ENCODE measurements at places on chromosomes 16 and 17.

- DNase-seq, result no peak
Measured at GRCh38 chr17:32671896-32672295, 185.1 kb downstream of the CDK5R1 start.

DNA sequence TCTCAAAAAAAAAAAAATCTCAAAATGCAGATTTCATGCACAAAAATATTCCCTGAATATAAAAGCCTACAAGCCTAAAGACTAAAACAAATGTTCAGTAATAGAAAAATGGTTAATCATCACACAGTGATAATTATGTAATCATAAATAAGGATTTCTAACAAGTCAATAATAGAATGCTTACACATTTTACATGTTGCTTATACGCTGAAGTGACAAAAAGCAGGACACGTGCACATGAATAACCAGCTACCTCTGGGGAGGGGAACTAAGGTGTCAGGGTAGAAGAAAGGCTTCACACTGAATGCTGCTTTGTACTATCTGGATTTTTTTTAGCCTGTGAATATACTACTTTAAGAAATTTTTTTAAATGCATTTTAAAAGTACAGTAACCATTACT lies 31.1 kb downstream of the HEATR6 start:
- no peak for DNase-seq

- no peak for DNase-seq
Measured at GRCh38 chr16:11562411-11562810, 24.3 kb downstream of the LITAF start.

DNA sequence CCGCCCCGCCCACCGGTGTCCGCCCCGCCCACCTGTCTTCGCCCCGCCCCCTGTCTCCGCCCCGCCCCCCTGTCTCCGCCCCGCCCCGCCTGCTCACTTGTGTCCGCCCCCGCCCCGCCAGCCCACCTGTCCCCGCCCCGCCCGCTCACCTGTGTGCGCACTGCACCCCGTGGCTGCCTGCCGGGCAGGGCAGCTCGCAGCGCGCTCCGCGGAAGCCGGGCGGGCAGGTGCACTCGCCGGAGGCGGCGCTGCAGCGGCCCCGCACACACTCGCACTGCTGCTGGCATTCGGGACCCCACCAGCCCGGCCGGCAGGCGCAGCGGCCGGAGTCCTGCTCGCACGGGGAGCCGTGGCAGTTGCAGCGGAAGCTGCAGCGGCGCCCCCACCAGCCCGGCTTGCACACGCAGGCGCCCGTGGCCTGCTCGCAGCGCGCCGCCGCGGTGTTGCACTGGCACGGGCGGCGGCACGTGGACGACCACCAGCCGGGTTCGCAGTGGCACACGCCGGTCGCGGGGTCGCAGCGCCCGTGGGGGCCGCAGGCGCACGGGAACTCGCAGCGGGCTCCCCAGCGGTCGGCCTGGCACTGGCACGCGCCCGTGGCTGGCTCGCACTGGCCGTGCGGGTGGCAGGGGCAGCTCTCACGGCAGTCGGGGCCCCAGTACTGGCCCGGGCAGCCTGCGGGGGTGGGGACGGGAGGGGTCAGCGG lies 2.1 kb downstream of the SCARF1 start:
- DNase-seq, result peak; percentile 33

GRCh38 chr17:39772987-39773934 lies 35.5 kb downstream of the GRB7 start:
- DNase-seq, result no peak

DNA sequence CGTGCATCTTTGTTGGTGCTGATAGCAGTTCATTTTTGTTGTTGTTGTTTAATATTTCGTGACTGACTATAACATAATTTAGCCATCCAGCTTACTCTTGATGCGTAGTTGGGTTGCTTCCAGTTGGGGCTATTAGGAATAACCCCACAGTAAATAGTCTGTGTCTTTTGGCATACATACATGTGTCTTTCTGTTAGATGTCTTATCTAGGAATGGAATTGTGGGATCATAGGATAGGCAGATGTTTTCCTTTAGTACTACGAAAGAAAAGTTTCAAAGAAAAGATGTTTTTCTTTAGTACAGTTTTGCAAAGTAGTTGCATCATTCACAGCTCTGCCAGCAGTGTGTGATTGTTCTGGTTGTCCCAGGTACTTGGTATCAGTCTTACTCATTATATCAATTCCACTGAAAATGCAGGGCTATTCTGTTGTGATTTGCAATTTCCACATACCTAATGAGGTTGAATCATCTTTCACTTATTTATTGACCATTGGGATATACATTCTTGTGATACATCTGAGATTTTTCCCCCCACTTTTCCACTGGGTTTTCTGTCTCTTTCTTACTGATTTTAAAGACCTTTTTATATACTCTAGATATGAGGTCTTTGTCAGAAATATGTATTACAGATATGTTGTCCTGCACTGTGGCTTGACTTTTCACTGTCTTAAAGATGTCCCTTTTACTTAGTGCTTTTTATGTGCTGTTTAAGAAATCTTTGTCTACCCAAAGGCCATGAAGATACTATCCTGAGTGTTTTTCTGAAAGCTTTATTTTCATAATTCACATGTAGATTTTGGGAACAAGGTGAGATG lies 173.3 kb downstream of the MRTFB start:
- no peak for DNase-seq

DNA sequence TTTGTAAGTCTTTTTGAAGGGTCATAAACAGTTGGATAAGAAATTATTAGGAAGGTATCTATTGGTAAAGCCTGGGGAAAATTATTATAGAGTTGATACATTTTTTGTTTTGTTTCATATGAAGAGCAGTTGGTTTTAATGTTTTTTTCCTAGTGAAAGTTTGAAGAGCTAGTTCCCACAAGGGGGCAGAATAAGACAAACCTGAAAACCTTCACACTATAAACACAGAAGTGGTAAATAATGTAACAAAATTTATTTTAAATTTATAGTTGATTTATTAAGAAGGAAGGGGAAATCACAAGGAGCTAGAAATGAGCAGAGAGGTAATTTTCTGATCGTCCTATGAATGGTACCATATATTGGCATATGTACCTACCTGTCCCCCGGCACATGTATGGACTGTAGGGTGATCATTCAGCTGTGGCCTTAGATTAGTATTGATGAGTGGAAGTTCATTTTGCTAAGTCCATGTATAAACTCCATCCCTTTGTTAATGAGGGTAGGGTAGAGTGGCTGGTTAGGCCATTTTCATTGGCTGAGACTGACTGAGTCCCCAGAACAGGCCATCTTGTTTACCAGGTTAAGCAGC lies 116.3 kb downstream of the TANC2 start:
- DNase-seq, result peak; percentile 44

- DNase-seq, result no peak
Measured at GRCh38 chr17:65633988-65634387, 72.5 kb upstream of the AXIN2 start.

DNA sequence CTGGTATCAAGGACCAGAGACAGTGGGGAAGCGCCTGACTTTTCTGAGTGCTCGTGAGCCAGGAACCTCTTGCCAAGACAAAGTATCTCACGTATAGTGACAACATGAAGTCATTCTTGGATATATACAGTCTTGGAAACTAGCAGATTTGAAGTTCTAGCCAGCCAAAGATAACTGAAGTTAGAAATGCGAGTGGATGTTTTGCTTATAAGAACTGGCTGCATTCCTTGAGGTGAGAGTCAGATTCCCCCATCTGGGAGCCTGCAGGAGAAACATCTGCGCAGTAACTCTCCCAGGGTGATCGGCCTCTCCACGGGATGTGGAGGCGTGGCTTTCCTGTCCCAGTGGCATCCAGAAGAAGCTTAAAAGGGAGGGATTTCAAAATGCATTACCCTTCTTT lies 89.8 kb downstream of the SHISA6 start:
- DNase-seq, result no peak

- no peak for DNase-seq
Measured at GRCh38 chr17:12922120-12922519, 95.7 kb downstream of the ELAC2 start.

DNA sequence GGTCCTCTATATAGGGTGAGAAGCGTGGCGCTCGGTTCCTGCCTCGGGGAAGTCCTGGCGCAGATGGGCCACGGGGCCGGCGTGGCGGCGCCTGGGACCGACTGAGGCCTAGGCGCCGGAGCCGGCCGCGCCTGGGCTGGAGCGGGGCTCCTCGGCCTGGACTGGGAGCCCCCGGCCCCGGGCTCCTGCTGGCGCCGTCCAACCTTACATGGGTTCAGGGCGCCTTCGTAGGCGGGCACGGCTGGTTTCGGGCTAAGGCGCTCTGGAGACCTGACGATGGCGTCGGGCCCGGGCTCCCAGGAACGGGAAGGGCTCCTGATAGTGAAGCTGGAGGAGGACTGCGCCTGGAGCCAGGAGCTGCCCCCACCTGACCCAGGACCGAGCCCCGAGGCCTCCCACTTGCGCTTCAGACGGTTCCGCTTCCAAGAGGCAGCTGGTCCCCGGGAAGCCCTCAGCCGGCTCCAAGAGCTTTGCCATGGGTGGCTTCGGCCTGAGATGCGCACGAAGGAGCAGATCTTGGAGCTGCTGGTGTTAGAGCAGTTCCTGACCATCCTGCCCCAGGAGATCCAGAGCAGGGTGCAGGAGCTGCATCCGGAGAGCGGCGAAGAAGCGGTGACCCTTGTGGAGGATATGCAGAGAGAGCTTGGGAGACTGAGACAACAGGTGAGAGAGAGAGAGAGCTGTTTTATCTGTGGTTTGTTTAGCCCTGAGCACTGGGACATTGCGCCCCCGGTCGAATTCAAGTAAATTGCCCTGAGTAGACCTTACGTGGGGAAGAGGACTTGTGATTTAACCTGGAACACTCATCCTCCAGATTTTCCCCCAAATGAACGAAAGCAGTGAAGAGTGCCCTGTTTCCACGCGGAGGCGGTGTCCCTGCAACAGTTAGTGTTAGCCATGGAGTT lies 504 bp downstream of the ZNF263 start:
- DNase-seq, result no peak

GRCh38 chr17:75331671-75332070 lies 42.4 kb upstream of the SLC25A19 start:
- DNase-seq, result no peak

GRCh38 chr17:72115781-72116525 lies 4.9 kb upstream of the SOX9 start:
- no peak for DNase-seq

DNA sequence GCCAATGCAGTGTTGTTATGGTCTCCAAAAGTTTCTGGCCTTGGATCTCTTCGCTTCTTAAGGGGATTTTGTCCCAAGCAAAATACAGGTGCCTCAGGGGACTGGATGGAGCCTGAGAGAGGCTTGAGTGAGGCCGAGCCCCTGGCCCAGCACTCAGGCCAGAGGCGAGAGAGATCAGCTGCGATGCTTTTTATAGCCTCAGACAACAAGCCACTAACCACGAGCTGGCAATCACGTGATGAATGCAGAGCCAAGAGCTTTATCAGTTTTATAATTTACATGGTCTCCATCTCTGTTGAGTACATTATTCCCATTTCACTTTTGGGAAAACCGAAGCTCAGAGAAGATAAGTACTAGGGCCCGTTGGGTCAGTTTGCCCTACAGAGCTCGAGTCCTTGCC lies 360.0 kb upstream of the CDH5 start:
- DNase-seq, result no peak

- DNase-seq, result peak; percentile 99
Measured at GRCh38 chr16:82653550-82654511, 27.1 kb downstream of the CDH13 start.

DNA sequence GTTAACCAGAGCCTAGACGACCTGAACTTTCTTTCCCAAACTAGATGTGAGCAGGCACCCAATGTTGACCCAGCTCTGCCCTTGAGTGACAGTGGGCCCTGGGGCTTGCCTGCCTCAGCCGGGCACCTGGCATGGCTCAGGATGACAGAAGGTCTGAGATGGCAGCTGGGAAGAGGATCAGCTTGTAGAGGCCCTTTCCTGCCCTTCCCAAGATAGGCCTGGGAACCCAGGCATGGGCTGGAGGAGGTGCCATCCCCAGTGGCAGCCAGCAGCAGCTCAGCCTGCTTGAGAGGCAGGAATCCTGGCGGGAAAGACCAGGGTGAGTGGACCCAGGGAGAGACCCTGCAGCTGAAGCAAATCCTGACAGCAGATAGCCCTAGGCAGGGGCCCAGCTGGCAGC lies 59.1 kb downstream of the PIPOX start:
- no peak for DNase-seq

DNA sequence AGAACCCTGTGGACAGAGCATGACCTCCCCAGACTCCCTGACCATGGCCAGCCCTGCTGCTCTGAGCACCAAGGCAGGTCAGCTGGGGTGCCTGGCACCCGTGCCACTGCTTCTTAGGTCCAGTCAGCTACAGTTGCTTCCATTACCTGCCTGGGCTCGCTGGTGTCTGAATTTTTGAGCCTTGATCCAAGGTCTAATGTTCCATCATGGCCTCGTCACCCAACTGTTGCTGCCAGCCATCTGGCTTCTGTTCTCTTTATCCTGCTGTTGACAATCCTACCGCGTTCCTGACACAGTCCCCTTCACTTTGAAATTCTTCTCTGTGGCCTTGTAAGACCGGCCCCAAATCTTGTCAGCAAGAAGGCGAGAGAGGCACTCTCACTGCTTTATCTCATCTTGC lies 16.7 kb downstream of the GLYR1 start:
- no peak for DNase-seq

DNA sequence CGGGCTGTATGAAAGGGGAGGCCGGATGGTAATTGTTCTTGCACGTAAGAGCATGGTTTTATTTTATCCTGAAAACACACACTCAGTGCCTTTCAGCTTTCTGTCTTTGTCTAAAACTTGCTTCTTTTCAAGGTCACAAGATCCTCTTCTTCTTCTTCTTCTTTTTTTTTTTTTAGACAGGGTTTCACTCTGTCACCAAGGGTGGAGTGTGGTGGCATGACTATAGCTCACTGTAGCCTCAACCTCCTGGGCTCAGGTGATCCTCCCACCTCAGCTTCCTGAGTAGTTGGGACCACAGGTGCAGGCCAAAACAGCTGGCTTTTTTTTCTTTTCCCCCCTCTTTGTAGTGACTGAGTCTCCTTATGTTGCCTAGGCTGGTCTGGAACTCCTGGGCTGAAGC lies 15.9 kb upstream of the ZNF629 start:
- no peak for DNase-seq

- DNase-seq, result no peak
Measured at GRCh38 chr16:88017587-88018101, 66.4 kb downstream of the BANP start.

- DNase-seq, result no peak
Measured at GRCh38 chr16:87415441-87415840, 23.3 kb downstream of the MAP1LC3B start.

DNA sequence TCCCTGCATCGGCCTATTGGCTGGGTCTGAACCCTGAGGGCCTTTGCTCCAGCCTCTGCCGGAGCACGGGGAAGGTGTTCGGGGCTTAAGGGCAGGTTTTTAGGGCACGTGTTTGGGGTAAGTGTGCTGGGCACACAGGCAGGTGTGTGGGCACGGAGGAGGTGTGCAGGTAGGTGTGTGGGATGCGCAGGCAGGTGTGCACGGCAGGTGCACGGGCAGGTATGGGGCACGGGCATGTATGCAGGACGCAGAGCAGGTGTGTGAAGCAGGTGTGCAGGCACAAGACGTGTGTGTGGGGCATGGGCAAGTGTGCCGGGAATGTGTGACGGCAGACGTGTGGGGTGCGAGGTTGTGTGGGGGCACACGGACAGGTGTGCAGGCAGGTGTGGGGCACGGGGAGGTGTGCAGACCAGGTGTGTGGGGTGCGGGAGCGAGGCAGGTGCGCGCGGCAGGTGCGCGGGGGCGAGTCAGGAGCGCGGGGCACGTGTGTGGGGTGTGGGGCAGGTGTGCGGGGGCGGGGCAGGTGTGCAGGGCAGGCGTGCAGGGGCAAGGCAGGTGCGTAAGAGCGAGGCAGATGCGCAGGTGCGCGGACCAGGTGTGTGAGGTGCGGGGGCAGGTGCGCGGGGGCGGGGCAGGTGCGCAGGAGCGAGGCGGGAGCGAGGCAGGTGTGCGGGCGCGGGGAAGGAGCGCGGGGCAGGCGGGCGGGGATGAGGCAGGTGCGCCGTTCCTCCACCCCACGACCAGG lies 28.6 kb upstream of the METRNL start:
- DNase-seq, result no peak

Data from ACHN (cell line).